ENCODE measurements at places on chromosomes 5 and 9.

GRCh38 chr5:81825237-81825636 lies 74.3 kb upstream of the SSBP2 start:
- no peak for DNase-seq

DNA sequence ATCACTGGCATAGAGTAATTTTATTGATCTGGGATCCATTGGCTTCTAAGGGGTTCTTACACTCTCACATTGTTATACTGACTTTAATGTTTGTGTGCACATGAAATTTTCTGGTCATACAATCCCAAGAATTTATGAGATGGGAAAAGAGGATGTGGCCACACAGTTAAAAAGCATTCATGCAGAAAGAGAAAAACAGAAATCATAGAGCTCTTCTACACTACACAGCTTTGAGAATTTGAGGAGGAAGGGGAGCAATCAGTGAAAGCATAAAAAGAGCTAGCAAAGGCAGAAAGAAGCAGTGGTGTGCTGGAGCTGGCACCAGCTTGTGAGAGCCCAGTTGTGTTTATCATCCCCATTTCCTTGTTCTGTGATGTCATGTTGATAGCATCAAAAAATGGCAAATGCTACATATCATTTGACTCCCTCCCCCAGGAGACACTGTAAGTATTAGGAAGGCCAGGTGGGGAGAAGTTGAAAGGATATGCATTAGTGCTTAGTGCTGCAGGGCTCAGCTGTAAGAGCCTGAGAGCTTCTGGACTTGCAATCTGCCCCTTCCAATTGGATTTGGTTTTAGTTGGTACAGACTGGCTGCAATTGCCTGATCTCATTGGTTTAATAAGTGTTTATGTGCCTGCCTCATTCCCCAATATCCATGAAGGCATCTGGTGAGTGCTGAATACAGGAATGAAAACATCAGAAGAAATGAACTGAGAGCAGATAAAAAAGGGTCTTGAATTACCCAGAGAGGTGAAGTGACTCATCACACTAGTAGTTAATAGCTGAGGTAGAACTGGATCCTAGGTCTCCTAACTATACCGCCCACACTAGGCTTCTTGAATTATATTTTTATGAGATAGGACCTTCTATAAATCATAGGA lies 30.9 kb downstream of the RHOBTB3 start:
- DNase-seq, result no peak

GRCh38 chr9:90659650-90660364 lies 17.2 kb upstream of the DIRAS2 start:
- DNase-seq, result no peak

DNA sequence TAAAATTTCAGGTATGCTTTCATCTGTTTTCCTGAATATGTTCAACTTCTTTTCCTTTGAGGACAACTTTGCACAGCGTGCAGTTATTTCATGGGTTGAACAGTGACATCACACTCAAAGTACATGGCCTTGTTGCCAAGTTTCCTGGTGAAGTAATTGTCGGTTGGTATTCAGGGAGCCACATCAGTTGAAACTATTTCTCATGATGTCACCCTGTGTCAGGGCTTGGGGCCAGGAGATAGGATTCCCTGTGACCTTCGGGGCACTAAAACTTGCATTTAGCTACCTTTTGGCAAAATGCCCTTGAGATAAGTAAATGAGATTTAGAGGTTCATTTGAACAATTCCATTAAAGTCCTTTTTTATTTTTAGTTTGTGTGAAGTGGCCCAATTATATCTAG lies 383.9 kb downstream of the SH3GL2 start:
- no peak for DNase-seq

- no peak for DNase-seq
These were observed 15.4 kb downstream of the KCNT1 start for GRCh38 chr9:135717410-135717809.

GRCh38 chr5:88203981-88204750 lies 64.5 kb downstream of the TMEM161B start:
- DNase-seq, result peak; percentile 22

GRCh38 chr9:91117959-91118703 lies 243.6 kb downstream of the AUH start:
- DNase-seq, result no peak

DNA sequence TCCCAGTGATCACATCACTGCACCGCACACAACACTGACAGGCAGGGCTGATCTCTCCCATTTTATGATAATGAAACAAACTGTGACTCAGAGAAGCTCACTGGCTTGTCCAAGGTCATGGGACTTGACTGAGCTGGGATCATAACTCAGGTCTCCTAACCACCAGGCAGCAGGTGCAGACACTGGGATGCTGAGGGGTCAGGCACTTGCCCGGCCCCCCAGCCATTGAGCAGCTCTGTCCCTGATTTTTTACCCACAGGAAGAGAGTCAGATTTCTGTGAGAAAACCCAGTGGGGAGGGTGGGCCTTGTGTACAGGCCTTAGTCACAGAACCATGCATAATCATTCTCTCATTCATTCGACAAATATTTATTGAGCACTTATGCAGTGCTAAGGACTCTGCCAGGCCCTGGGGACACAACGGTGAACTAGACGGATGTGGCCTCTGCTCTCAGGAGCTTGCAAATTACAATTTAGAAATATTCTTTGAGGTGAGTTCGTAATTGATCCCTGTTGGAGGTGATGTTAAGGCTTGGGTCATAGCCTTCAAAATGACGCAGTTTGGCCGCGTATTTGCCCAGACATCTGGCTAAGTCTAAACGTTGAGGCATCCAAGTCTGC lies 54.5 kb upstream of the TGFBR1 start:
- no peak for DNase-seq

DNA sequence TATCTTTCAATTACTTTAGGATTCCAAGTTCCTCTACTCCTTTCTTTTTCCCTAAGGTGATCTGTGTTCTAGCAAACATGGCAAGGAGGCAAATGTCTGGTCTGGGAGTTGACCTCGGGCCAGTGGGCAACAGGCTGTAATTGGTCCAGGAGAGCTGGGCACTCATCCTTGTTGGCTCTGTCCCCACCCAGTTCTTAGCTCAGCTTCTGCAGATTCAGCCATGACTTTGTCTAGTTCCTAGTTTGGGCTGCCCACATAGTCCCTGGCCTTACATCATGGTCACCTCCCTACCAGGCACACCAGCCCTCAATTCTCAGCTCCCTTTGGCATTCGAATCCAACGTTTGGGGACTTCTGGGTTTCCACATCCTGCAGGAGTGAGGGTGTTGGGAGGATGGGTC lies 92.1 kb upstream of the DAP start:
- DNase-seq, result no peak

DNA sequence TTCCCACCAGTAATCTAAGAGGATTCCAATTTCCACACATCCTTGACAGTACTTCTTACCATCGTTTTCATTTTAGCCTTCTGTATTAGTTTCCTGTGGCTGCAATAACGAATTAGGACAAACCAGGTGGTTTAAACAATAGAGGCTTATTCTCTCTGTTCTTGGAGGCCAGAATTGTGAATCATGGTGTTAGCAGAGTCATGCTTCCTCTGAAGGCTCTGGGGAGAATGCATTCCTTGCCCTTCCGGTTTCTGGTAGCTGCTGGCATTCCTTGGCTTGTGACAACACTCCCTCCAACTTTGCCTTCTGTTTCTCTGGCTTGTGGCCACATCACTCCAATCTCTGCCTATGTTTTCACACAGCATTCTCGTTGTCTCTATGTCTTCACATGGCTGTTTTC lies 23.5 kb downstream of the RIGI start:
- DNase-seq, result no peak

DNA sequence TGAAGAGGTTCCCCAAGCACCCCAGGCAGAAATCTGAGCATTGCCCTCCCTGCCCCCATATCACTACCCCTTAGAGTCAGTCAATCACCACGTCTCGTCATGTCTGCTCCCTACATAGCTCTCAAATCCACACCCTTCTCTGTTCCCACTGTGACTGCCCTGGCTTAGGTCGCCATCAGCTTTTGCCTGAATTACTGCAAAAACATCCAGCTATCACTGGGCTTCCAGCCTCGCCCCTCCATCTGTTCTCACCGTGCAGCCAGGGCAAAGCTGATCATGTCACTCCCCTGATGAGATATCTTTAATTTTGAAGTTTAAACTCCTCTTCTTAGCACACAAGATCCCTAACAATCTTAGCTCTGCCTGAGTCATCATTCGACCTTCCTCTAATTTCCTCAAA lies 89.6 kb upstream of the TBC1D2 start:
- DNase-seq, result no peak

DNA sequence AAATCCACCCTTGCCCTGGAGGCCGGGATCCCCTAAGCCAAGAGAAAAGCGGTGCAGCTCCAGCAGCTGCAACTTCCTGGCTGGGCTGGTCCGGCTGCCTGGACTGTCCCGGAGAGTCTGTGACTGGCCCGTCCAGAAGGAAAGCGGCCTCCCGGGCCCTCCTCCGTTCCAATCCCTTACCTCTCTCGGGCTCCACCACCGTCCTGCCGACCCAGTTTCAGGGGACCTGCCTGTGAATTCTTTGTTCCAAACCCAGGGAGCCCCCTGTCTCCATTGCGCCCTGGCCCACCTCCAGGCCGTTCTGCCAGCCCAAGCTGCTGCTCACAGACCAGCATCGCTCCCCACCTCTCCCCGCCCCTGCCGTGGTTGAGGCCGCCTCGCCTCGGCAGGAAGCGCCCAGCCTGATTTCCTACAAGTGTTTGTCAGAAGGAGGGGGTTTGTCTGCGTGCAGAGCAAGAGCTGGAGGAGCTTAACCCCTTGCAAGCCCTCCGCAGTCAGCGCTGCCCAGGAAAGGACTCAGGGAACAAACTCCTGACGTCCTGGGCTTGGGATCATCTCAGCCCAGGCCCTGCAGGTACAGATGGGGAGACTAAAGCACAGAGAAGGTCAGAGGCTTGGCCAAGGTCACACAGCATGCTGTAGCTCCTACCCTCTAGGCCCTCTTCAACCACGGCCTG lies at the start of gene AKNA:
TSS of gene AKNA (minus strand) at position 303 of the 677 bp plus-strand sequence. CDS start 6,649 bp downstream, outside the sequence.
- peak; percentile 88 for DNase-seq

GRCh38 chr5:108654051-108654450 lies 93.6 kb upstream of the FER start:
- DNase-seq, result no peak

DNA sequence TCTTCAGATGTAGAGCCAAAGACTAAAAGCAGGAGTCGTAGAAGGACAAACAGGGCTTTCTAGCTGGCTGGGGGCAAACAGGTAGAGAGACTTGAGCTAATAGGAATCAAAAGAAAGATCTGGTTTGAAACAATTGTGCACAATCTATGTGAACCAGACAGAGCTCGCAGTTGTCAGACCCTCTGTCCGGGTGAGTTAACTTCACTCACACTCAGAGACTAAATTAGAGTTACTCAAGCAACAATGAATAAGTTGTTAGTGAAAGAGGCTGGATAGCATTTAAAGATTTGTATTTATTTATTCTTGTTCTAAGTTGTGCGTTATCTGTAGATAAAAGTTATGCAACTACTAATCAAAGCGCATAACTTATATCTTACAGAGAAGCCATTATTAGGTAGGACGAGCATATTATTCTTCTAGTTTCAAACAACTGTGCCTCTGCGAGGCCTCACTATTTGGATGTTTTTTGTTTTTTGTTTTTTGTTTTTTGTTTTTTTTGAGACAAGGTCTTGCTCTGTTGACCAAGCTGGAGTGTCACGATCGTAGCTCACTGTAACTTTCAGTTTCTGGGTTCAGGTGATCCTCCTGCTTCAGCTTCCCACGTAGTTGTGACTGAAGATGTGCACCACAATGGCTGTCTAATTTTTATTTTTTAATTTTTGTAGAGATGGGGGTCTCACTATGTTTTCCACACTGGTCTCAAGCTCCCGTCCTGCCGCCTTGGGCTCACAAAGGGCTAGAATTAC lies 13.2 kb upstream of the LNPEP start:
- no peak for DNase-seq

DNA sequence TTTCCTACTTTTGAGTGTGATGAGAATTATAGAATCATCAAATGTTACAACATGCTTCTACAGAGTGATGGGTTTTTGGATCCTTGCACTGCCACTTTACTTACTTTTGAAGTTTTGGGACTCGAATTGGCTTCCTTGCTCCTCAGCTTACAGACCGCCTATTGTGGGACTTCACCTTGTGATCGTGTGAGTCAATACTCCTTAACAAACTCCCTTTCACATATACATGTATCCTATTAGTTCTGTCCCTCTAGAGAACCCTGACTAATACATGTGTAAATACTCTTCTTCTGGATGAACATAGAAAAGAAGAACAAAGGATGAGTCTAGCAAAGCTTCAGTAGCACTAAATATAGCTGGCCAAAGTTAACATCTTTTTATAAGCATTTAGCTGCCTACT lies 98.7 kb upstream of the PDE4D start:
- no peak for DNase-seq

- DNase-seq, result peak; percentile 47
These were observed 5.1 kb upstream of the CAST start for GRCh38 chr5:96657068-96657467.

GRCh38 chr9:128324401-128324800 lies 1.8 kb downstream of the COQ4 start:
- no peak for DNase-seq

GRCh38 chr9:86039991-86040860 lies 59.1 kb downstream of the GOLM1 start:
- no peak for DNase-seq

DNA sequence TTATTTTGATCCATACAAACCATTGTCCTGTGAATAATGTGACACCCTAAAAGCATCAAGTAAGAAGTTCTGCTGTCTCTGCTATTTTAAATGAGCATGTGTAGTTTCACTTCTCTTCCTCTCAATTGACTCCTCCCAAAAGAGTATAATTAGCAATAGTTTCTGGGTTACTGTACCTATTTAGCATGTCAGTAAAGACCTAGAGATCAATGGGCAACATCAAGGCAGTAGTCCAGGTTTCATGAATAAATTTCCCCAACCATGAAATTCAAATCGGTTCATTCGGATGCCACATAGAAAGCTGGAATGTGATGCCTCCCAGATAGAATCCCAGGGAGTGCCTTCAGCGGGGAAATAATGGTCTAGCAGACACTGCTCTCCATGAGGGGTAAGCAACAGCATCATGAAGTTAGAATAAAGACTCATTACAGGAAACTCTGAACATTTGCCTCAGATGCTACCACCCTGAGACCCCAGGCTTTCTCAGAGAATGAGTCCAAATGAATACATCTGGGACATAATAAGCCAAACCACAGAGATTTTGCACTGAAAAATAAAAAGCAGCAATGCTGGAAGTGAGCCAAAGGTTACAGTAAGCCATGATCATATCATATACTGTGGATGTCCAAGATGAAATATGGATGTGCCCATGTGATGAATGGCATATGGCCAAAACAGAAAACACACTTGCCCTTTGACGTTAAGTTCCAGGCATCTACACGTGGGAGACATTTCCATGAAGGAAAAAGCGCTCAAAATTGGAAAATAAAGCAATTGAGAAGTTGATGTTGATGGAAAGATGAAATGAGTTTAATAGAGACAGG lies 1107.0 kb upstream of the SEMA6A start:
- no peak for DNase-seq

DNA sequence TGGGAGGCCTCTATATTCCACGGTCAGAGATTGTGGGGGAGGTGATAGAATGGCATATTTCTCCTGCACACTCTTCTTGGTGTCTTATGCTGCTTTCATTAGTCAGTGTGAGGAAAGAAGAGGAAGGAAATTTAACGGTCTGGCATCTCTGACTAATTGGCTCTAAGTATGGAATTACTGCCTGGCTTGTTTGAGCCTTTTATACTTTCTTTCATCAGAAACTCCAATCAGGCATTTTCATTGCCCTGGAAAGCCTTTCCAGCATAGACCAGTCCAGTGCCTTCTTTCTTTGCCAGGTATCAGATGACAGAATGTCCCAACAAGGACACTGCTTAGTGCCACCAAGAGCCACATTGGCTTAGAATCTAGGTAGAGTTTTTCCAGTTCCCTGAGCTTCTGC lies 30.2 kb downstream of the CYSTM1 start:
- DNase-seq, result no peak

- DNase-seq, result no peak
These were observed 283.1 kb downstream of the EFNA5 start for GRCh38 chr5:107387526-107388140.
